Stimulated activated CD4-positive, alpha-beta T cell treated with anti-CD3 and anti-CD28 coated beads, Interleukin-2, amount 100 ng/mL, for 24 hours (primary cell): ENCODE measurements at places on chromosomes 7 and 10.

DNA sequence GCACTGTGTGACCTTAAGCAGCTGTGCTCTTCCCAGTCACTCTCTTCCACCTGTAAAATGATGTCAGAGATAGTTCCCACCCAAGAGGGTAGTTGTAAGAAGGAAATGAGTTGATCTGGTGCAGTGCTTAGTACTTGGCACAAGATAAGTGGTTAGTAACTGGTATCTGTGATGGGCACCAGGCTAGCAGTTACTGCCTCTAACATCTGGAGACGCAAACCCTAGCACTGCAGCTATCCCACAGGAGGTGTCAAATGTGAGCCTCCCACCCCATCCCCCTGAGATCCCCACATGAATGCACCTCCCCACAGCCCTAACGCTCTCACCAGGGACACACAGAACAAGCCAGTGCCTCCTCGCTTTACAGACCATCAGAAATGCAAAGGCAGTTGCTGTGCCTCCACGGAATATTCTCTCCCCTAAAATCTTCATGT, 72.0 kb downstream of the KCNMA1 start:
- DNase-seq = no peak

GRCh38 chr7:17054836-17055235, 173.1 kb upstream of the AGR3 start:
- no peak for DNase-seq

DNA sequence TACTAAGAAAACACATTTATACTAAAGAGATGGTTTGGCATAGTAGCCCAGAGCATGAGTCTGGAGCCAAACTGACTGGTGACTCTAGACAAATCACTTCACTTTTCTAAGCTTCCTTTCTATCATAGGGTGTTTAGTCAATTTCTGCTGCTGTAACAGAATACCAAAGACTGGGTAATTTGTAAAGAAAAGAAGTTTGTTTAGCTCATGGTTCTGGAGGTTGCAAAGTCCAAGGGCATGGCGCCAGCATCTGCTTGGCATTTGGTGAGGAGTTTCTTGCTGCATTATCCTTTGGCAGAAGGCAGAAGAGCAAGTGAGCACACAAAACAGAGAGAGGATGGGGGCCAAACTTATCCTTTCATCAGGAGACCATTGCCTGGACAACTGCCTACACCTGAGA, 146.3 kb downstream of the CHCHD3 start:
- no peak for DNase-seq

- DNase-seq = no peak
Observed at GRCh38 chr10:44339218-44339617, 45.7 kb downstream of the CXCL12 start.

DNA sequence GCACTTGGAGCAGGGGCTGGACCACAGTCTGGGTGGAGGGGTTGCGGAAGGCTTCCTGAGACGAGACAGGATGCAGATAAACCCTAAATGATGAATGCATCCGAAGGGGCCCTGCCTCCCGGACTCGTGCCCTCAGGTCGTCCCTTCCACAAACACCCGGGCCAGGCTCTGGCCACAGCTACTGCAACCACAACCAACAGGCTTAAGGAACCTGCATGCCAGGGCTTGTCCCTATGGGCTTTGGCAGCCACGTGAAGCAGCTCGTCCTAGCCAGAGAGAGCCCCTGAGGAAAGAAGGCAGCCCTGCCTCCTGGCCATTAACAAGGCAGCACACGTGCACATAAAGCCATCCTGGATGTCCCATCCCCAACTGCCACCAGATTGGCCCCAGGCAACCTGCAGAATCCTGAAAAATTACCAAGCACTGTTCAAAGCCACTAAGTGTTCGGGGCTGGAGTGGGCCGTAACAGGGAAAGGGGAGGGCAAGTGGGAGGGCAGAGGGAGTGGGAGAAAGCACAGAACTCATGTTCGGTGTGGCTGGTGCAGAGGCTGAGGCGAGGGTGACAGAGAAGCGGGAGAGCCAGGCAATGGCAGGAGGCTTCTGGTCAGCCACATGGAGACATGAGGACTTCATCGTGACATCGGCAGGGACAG, 62.7 kb downstream of the MAD1L1 start:
- no peak for DNase-seq

DNA sequence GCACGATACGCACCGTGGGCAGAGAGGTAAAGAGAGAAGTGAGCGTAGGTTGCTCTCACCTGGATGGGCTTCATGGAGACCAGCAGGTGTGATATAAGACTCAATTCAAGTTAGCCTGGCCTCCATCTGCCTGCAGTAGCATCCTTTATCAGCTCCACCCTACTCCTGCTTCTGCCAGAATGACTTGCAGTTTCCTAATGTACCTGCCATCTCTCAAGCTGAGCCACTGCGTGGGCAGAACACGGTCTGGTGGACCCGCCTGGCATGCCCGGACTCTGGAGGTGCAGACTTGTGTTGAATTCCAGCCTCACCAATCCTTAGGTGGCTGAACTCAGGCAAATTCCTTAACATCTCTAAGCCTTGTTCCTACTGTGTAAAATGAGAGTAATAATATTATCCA, 64.3 kb downstream of the STEAP1B start:
- DNase-seq = no peak
